ENCODE measurements at places on chromosomes 3 and 15.

DNA sequence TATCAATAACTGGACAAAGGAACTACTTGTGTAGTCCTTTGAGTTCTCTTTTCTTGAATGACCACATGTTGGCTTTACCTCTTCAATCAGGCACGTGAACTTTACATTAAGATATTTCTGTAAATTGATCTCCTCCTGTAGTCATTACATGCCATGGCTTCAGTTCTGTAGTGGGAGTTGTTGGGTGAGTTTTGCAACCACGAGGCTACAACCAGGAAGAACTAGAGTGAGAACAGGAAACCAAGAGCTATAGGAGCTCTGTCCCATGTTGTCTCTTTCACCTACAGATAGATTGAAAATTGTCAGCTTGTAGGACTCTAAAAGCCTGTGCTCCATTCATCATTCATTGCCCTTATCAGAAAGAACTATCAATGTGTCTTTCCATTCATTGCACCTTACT, 2.0 kb downstream of the RSRC1 start:
- no peak for DNase-seq

DNA sequence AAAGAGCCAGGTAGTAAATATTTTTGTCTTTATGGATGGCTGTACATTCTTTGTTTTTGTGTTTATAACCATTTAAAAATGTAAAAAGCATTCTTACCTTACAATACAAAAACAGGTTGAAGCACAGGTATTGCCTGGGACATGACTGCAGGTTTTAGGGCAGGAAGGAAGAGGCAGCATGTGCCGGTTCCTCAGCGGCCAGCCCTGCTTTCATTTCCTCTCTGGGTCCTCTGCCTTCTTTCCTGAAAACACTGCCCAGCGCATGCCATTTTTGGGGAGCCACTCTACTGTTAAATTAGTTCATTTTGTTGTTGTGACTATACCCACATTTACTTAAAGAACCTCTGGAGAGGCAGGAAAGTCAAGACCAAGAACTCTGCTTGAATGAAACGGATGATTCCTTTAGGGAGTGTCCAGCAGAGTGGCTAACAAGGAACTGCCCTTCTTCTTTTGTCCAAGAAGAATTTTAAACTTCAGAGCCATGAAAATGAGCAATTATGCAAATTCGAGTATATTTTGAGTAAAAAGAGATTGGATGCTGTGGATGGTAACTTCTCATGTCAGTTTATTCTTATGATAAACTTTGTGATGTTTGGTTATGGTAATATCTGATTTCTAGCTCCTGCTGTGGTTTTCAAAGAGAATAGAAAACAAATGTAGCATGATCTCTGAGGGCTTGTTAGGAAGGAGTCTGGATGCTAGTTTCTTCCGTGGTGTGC, 52.7 kb downstream of the SACM1L start:
- DNase-seq = no peak

GRCh38 chr15:35115155-35115725, 30.1 kb upstream of the NANOGP8 start:
- no peak for DNase-seq

DNA sequence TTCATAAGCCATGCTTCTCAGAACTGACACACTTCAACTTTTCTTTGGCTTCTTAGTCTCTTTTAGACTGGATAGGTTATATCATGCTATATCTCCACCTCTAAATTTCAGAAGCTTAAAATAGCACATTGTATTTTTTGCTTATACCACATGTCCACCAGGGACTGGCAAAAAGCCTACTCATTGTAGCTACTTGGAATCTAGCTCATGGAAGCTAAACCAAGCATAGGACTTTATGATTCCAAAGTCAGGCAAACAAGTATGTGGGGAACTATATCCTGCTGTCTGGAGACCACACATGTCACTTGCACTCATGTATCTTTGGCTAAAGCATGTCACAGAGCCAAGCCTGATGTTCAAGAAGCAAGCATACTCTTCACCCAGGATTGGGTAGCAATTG, 245.0 kb upstream of the RASGRP1 start:
- no peak for DNase-seq
